ENCODE measurements at places on chromosomes 16 and 17. TPM values are rescaled to one million over a fixed set of nuclear protein-coding genes. Genes with fewer than 3 reads are reported as not detected.
A peak's percentile ranks its signal among the peaks of the same experiment; 100 is the strongest.

The KCNH6 gene
- total RNA-seq: not detected

- ATAC-seq: no peak
These were observed 117.0 kb upstream of the MAF start for GRCh38 chr16:79717333-79718137.

- peak; percentile 79 for ATAC-seq
These were observed 15.2 kb downstream of the KRT23 start for GRCh38 chr17:40922239-40922638.

DNA sequence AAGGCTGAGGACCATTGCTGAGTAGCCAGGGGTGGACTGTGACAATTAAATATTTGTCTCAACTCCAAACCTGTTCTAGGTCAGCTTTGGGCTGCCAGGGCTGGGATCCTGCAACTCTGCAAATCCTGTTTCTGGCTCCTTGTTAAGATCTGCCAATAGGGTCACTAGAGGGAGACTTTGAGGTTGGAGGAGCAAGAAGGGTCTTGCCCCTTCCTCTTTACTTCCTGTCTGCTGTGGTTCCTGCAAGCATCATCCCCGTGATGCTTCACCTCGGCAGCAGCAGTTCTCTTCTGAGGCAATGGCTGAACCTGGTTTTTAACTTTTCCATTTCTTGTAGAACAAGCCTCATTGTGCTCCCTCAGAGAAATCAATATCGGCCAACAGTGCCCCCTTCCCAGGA, 124.6 kb downstream of the IRX5 start:
- no peak for ATAC-seq

GRCh38 chr17:45308016-45308365, 8.8 kb downstream of the MAP3K14 start:
- no peak for ATAC-seq

DNA sequence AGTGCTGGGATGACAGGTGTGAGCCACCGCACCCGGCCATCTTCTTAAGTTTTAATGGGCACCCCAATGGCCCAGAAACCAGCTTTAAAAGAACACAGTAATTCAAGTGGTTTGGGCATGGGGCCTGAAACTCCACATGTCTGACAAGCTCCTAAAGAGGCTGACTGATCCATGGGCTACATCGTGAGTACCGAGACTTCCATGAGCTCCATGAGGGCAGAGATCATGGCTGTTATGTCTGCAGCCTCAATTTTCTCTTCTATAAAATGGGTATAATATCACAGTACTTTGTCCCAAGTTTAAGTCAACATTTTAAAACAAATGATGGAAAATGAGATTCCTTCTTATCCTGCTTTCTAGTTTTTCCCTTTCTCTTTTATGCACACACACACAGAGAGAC, 397.6 kb upstream of the MAF start:
- no peak for ATAC-seq

The C17orf113 gene
- 1.4 TPM for total RNA-seq

The TBC1D3 gene
- total RNA-seq: not detected

GRCh38 chr17:35784895-35785294, 10.5 kb downstream of the MMP28 start:
- ATAC-seq: no peak

- ATAC-seq: no peak
These were observed at the start of gene KCNAB3 for GRCh38 chr17:7929158-7930023. Gene KCNAB3 (minus strand): TSS chr17:7929856. CDS start chr17:7929435, 421 bp downstream.
